ENCODE measurements at places on chromosomes 6 and 20.

DNA sequence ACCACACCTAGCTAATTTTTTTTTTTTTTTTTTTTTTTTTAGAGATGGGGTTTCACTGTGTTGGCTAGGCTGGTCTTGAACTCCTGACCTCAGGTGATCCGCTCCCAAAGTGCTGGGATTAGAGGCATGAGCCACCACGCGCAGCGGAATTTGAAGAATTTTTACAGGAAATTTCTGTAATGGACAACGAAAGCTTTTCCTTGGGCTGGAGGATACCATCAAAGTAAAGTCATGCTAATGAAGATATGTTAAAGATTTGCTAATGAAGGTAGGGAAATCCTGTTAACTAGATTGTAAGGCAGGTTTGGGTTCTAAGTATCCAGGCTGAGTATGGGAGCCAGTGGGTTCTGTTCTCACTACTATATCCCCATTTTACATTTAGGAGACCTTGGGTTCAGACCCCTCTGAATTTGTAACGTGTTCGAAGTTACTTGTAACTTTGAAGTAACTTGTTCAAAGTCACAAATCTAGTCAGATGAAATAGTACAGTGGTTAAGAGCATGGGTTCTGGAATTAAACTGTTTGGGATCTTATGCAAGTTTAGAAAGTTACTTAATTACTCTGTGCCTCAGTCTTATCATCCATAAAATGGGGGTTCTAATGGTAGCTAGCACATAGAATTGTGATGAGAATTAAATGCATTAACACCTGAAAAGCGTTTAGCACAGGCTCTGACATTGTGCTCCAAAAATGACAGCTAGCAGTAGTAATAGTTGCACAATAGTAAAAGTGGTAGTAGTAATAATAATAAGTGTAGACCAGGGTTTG is 123.4 kb upstream of the GPR6 start:
- DNase-seq, result no peak

- no peak for DNase-seq
These were observed 79.1 kb downstream of the LYRM2 start for GRCh38 chr6:89559487-89559886.

DNA sequence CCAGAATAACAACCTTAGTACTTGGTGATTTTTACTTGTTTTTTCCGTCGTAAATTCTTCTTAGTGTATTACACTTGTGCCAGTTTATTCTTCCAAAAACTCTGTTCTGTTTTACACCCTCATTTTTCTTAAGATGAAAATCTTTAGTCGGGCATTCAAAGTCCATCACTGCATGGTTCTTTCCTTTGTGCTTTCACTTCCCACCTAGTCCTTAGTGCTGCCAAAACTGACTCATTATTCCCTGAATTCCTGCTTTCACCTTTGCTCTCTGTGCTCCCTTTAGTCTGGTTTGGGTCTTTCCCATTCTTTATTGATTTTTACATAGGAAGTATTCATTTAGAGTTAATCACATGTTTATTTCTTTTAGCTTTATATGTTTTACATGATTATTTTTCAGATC is 3.3 kb downstream of the TRMT11 start:
- DNase-seq, result no peak

- DNase-seq, result no peak
These were observed 159.9 kb upstream of the CDYL start for GRCh38 chr6:4616311-4616710.

DNA sequence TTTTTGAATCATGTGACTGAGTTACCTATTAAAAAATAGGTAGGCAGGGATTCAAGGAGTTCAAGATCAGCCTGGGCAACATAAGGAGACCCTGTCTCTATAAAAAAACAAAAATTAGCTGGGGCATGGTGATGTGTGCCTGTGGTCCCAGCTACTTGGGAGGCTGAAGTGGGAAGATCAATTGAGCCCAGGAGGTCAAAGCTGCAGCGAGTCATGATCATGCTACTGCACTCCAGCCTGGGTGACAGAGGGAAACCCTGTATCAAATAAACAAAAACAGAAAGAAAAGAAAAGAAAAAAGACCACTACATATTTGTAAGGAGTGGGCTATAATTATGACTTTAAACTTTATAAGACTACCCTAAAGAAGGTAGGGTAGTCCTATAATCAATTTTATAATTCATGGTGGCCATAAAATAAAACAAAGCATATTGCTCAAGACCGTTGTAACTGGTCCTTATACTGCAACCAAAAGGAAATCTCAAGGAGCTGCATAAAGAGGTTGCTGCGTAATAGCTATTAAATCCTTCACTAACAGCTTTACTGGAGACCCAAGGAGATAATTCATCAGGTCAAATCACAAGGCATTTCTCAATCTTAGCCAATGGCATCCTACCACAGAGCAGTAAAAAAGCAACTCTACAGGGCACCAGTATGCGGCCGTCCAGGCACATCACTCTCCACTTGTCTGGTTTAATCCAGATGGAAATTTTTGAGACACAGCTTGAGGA is 13.5 kb downstream of the PIGU start:
- DNase-seq, result no peak

- DNase-seq, result no peak
These were observed 35.2 kb downstream of the NDUFAF5 start for GRCh38 chr20:13819885-13820645.

DNA sequence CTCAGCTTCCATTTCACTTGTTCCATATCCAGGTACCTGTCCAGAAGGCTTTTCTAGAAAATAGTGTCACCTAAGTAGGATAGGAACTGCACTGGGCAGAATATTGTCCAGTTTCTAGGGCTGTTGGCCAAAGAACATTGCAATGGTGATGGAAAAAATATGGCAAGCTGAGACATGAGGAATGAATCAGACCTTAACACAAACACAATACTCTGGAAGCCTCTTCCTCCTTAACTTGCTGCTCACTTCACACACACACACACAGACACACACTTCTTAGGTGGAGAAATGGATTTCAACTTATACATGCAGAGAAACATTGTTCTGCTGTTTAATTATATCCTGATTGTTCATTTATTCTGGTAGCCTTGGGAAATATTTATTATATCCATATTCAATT is 203.0 kb upstream of the RGS17 start:
- no peak for DNase-seq
